ENCODE measurements at places on chromosomes 2 and 18.

- no peak for DNase-seq
Measured at GRCh38 chr18:23340661-23341060, 112.4 kb upstream of the RIOK3 start.

- no peak for DNase-seq
Measured at GRCh38 chr18:57194622-57195021, 47.7 kb downstream of the BOD1L2 start.

GRCh38 chr2:85435981-85436835, 17.7 kb downstream of the SH2D6 start:
- no peak for DNase-seq

- no peak for DNase-seq
Measured at GRCh38 chr2:86461042-86461743, 20.0 kb downstream of the KDM3A start.

DNA sequence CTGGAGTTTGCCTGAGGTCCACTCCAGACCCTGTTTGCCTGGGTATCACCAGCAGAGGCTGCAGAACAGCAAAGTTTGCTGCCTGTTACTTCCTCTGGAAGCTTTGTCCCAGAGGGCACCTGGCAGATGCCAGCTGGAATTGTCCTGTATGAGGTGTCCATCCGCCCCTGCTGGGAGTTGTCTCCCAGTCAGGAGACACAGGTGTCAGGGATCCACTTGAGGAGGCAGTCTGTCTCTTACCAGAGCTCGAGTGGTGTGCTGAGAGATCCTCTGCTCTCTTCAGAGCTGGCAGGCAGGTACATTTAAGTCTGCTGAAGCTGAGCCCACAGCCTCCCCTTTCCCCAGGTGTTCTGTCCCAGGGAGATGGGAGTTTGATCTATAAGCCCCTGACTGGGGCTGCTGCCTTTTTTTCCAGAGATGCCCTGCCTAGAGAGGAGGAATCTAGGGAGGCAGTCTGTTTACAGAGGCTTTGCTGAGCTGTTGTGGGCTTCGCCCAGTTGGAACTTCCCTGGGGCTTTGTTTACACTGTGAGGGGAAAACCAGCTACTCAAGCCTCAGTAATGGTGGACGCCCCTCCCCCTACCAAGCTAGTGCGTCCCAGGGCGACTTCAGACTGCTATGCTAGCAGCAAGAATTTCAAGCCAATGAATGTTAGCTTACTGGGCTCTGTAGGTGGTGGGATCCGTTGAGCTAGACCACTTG, 34.7 kb downstream of the TFPI start:
- DNase-seq = no peak

GRCh38 chr2:22694856-22695255, 690.1 kb upstream of the KLHL29 start:
- DNase-seq = no peak

- DNase-seq = no peak
Measured at GRCh38 chr18:23867006-23867405, 147.5 kb upstream of the TTC39C start.

DNA sequence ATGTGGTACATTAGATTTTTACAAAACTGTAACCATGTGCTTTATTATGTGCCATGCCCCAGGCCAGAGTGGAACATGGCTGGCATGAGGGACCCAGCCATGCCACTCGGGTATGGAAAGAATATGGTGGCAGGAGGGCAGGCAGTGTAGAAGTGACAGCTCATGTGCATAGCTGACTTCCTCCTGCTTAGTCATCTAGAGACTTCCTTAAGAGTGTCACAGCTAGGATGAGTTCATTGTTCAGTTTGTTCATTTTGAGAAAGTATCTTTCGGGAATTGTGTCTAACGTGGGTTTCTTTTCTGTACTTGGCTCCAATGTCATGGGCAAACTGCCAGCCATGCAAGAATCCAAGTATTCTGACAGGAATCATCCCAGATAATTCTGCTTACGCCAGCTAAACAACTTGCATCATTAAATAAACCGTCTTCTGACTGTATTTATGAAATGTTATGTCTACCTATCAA, 94.3 kb upstream of the ITGB6 start:
- no peak for DNase-seq

GRCh38 chr2:14903709-14904374, 271.3 kb downstream of the LRATD1 start:
- no peak for DNase-seq

- DNase-seq = no peak
Measured at GRCh38 chr2:16142383-16143361, 202.3 kb downstream of the MYCN start.

DNA sequence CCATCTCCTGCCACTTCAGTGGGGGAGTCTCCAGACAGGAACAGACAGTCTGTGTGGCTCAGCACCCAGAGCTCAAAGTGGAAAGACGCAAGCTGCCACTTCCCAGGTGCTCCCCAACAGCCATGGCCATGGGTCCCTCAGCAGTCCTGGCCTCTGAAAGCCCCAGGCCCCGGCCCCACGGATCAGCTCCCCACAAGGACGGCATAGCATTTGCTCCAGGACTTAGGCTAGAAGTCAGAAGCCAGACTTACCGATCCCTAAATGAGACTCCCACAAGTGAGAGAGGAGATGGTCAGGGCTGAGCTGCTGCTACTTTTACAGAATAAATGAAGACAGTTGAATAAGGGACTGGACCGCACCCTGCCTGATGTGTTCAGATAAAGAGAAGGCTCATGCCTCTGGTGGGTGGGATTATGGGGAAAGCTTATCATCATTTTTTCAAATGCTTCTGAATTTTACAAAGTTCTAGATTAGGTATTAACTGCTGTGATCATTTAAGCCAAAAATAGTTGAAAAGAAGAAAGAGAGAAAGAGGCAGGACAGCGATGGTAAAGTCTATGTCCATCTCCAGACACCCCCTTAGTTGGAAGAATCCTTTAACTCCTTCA, 50.5 kb downstream of the ADD2 start:
- DNase-seq = no peak

- no peak for DNase-seq
Measured at GRCh38 chr18:49611316-49611715, 49.5 kb downstream of the LIPG start.

GRCh38 chr2:109475531-109476210, 138.1 kb downstream of the SEPTIN10 start:
- no peak for DNase-seq

GRCh38 chr2:64792995-64793639, 139.4 kb upstream of the SERTAD2 start:
- no peak for DNase-seq

DNA sequence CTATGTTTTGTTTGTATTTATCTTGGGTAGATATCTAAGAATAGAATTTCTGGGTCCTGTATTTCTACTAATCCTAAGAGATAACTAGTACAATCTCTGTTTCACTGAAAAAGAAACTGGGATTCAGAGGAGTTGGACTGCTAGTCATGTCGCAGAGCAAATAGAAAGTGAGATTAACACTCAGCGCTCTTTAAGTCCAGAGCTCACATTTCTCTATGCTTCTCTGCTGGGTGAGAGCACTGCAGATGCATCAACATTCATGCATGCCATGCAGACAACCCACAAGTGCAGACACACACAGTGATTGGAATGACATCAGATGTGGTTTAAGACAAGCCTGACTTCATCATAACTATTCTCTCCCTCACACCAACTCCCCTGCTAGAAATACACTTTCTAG, 563.8 kb downstream of the TDRD15 start:
- no peak for DNase-seq

- no peak for DNase-seq
Measured at GRCh38 chr18:48634491-48634890, 95.7 kb downstream of the CTIF start.

- no peak for DNase-seq
Measured at GRCh38 chr2:40178971-40179370, 272.9 kb downstream of the SLC8A1 start.

- peak; percentile 11 for DNase-seq
Measured at GRCh38 chr2:151423760-151424159, 14.1 kb downstream of the RIF1 start.

- no peak for DNase-seq
Measured at GRCh38 chr2:156046900-156047299, 285.6 kb downstream of the NR4A2 start.

DNA sequence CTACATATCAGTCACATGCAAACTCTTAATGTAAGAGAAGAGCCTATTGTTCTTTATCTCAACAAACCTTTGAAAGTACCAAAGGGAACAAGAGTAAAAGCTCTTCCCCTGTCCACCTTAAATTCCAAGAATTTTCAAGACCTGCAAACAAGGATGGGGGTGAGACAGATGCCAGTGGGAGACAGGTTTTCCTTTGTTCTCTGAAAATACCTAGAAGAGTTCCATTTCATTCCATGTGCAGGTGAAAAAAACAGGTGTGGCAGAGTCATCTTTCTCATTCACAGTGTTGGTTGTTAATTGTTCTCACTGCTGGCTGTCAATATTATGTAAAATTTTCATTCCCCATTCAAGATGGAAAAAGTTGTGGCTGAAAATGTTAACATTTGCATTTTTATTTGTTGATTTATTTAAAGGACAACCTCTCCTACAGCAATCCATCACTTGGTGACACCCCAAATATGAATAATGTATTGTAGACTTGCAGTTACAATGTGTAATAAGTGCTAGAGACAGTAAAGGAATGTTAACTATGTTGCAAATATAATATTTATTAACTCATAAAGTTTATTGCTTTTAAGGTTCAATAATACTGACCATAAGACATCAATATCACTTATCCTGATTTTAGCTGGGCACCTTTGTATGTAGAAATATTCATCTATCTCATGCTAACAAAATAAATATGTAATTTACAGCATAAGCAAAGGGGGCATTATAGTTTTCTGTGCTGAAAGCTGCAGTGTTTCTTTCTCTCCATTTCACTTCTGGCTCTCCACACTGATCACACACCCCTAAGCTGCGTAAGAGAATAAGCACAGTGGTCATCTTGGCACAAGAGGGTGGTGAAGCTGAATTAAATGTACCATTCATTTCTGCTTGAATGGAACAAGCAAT, 347.0 kb downstream of the KIAA1328 start:
- no peak for DNase-seq

- no peak for DNase-seq
Measured at GRCh38 chr18:35571138-35571537, 10.4 kb upstream of the GALNT1 start.

GRCh38 chr2:10002681-10003080, 40.7 kb upstream of the KLF11 start:
- no peak for DNase-seq

GRCh38 chr2:196480653-196481323, 158.7 kb upstream of the CCDC150 start:
- DNase-seq = no peak
